ENCODE measurements at places on chromosomes 7 and 10.

DNA sequence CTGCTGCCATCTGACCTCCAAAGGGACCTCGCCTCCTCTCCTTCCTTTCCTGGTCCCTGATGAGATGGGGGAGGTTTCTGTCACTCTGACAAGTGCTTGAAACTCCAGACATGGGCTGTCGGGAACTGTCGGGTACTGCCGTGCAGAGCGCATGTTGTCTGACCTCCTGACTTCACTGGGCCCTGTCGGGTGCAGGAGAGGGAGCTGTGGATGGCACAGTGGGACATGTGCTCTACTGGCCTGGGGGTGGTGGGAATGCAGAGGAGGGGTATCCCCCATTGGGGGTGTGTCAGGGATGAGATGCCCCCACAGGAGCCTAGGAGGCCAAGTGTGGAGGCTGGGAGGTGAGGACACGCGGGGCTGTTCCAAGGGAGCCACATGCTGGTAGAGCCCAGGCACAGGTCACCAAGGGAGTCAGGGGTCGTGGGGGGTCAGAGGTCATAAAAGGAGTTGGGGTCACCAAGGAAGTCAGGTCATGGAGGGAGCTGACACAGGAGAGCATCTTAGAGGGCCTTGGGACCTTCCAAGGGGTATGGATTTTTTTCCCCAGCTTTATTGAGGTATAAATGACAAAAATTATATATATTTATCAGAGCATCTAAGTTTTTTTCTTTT, 30.9 kb downstream of the TMEM120A start:
- DNase-seq, result no peak

- no peak for DNase-seq
These were observed 110.7 kb downstream of the RNF32 start for GRCh38 chr7:156751319-156751718.

- DNase-seq, result no peak
These were observed 279.7 kb downstream of the ADRA2A start for GRCh38 chr10:111356571-111356970.

- no peak for DNase-seq
These were observed 251.2 kb upstream of the HGF start for GRCh38 chr7:82021036-82021435.

DNA sequence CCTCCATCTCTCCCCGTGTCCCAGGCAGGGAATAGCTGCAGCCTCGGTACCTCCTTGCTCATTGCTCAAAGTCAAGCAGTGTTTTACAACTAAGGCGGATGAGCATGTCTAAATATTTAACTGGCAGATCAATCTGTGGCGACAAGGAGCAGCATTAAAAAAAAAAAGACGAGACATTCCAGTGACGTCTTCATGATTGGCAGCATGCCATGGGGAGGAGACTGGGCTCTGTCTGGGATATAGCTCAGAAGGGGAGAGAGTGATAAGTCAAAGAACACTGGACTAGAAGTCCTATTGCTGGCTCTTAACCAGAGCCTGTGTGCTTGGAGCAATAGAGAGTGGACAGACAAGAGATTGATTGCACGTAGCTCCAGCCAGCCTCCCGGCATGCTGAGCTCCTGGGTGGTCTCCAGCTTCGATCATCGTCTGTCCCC, 287.5 kb upstream of the PODXL start:
- no peak for DNase-seq

All from NCI-H1048 (cell line).